ENCODE measurements at places on chromosomes 5 and 9.

DNA sequence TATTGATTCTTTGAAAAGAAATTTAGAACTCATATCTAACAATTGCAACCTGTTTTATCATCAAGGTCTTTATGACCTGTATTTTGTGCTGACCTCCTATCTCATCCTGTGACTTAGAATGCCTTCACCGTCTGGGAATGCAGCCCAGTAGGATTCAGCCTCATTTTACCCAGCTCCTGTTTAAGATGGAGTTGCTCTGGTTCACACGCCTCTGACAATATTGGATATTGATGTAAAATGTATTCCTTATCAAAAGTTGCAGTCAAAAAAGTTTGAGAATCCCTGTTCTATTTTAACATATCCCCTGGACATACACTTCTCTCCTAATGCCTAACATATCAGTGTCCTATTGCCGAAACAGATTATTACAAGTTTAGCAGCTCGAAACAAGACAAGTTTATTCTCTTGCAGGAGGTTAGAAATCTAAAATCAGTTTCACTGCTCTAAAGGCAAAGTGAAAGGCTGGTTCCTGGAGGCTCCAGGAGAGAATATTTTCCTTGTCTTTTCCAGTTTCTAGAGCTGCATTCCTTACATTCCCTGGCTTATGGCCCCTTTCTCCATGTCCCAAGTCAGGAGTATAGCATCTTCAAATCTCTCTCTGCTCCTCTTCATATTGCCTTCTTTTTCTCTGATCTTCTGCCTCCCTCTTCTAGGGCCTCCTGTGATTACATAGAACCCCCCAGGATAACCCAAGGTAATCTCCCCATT, 31.5 kb upstream of the LVRN start:
- no peak for DNase-seq

DNA sequence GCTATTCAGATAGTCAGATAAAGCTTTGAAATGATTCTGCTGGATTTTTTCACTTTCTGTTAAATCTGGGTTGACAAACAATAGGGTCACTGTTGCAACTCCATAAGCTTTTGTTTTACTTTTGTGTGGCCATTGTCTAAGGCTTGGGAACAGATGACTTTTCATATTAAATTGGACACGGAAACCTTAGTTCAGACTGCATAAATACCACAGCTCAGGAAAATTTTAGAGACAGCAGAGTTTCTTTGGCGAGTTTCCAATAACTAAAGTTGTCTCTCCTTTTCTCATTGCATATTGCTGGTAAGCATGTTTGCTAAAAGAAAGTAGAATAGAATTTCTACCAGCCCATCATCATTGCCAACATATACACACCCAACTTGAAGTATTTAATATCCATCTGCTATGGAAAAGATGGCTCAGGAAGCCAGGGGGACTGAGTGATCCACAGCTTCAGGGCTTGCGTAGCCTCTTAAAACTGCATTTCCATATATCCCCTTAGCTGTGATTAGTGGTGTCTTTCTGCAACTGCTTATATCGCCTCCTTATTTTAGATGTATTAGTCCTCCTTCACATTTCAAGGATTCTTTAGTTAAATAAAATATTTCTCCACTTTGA, 168.2 kb downstream of the ARHGAP26 start:
- DNase-seq, result no peak

DNA sequence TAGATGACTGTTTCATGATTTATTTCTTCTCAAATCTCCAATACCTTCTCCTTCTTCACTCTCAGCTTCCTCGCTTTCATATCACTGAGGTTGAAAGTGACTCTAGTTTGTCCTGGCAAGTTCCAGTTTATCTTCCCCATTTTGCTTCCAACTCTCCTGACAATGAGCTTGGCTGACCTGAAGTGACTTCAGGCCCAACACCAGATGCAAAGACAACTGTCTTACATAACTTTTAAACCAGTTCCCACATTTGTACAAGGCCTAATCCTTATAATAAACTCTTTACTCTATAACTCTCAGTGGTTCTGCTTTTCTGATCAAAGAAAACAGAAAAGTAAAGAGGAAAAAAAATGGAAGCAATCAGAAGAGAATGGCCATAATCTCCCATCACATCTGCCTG, 22.0 kb downstream of the GNG10 start:
- no peak for DNase-seq

DNA sequence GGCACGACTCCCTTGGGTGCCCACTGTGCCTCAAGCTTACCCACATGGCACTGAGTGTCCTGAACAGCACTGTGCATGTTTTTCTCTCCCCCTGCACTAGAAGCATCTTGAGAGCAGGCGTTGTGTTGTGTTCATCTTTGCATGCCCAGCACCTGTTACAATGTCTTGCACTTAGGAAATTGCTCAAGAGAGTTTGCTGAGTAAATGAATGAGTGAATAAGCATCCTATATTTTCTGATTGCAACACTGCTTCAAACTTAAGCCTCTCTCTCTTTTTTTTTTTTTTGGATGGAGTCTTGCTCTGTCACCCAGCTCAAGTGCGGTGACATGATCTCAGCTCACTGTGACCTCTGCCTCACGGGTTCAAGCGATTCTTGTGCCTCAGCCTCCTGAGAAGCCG, 94.5 kb downstream of the LMNB1 start:
- DNase-seq, result no peak

GRCh38 chr9:26375448-26375847, 517.2 kb downstream of the CAAP1 start:
- DNase-seq, result no peak

- DNase-seq, result no peak
Measured at GRCh38 chr5:107103522-107103921, 567.2 kb downstream of the EFNA5 start.

DNA sequence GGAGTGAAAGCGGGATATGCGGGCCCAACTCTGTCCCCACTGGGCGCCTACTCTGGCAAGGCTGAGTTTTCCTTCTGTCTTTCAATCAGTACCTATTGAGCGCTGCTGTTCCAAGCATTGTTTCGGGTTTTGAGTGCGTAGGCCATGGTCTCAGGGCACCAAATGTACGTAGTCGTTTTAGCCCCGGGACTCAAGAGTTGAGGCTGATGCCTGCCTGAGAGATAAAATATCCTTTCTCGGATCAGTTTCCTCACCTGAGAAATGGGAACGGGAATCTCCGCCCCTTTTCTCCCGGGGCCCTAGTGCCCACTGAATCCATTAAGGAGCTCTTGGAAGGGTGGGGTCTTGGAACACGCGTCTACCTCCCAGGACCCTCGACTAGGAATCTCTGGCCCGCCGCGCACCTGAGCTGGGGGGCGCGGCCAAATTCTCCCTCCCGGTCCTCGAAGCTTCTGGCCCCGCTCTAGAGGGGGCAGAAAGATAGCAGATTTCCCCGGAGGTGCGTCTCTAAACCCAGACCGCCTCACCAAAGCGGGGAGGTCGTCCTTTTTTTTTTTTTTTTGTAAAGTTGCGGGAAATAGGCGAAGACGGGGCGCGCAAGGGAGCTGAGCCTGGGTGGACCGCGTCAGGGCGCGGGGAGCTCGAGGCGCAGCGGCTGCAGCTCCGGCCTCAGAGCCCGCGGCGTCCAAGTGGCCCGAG, 494 bp upstream of the CXXC5 start:
- DNase-seq, result no peak

- DNase-seq, result no peak
Measured at GRCh38 chr5:167916706-167917105, 374.7 kb upstream of the WWC1 start.

- peak; percentile 39 for DNase-seq
Measured at GRCh38 chr5:81165493-81166119, 67.5 kb upstream of the CKMT2 start.

GRCh38 chr9:91376239-91376638, 14.5 kb upstream of the AUH start:
- DNase-seq, result no peak

DNA sequence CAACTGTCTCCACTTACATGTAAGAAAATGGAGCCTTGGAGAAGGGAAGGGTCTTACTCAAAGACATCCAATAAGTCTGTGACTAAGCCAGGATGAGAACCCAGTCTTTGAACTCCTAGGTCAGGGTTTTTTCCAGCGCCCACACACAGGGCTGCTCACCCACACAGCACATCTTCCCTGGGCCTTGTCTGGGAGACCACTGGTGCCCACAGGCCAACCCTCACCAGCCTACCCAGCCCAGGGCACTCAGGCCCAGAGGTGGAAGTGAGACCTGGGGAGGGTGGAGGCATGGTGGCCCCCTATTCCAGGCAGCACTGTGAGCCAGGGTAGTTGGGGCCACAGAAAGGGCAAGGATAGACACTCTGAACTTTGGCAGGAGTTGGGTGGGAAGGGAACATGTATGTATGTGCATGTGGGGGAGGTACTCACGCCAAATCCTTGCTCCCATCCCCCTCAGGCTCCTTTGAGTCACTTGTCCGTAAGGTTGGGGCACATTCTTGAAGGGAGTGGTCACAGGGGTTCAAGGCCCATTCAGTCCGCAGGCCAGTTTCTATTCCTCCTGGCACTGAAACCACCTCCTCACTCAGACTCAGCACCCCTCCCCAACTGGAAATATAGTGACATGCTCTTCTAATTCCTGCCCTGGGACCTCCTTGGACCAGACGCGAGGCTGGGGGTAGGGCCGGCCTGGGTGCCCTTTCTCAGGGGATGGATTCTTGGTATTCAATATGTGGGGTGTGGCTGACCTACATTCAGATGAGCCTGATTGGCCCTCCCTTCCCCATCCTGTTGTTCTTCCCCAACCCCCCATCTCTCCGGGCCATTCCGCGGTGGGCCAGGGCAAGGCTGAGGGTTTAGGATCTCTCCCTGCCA, 2.9 kb upstream of the SLC4A9 start:
- no peak for DNase-seq

DNA sequence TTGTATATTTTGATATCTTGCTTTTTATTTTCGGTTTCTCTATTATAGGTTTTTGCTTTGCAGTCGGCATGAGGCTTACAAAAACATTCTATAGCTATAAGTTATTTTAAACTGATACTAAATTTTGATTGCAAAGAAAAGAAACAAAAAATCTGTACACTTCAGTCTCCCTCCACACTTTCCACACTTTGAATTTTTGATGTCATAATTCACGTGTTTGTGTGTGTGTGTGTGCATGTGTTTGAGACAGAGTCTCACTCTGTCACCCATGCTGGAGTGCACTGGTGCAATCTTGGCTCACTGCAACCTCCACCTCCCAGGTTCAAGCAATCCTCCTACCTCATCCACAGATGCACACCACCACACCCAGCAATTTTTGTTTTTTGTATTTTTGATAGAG, 124.9 kb downstream of the MRPS30 start:
- no peak for DNase-seq

DNA sequence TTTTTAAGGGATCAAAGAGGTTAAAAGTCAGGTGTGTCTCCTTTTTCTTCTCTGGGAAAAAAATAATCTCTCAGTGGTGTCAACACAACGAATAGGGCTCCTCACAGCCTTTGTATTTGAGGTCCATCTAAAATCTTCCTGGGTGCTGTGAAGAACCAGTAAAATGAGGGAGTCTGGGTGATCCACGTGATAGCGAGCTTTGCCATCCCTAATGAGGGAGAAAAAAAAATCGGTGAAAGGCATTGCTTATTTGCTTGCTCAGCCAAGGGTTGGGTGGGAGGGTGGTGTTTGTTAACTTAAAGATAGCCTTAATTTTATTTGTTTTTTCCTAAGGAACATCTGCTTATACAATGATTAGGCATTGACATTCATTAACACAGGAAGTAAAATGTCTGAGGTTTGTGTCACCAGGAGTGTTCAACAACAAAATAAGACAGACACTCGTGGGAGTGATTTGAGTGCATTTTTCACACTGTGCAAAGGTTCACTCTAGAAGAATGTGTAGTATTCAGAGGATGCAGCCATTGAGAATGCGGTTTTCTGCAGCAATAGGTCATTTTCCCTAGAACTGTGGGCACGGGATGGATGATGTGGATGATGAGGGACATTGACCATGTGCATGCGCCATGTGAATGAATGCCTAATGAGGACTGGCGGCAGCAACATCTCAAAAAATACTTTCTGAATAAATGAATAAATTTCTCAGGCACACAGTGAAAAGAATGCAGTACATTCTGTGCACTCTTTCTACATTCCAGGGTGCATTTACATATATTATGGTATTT, 369.5 kb downstream of the NTRK2 start:
- no peak for DNase-seq

DNA sequence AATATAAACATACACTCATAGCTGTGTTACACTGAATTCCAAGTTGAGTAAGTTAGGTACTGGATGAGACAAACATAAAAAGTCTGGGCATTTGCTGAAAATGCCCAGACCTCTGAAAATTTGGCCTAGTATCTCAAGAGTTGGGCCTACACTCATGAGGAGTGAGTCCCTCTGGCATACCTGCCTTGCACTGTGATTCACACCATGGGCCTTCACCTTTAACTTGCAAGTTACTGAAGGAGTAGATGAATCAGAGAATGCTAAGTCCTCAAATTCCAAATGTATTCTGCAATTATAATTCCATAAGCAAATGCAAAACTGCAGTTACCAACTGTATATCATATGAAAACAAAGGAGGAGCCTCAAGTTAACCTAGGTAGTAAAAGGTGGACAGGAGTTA, 32.3 kb upstream of the C9orf40 start:
- DNase-seq, result no peak

DNA sequence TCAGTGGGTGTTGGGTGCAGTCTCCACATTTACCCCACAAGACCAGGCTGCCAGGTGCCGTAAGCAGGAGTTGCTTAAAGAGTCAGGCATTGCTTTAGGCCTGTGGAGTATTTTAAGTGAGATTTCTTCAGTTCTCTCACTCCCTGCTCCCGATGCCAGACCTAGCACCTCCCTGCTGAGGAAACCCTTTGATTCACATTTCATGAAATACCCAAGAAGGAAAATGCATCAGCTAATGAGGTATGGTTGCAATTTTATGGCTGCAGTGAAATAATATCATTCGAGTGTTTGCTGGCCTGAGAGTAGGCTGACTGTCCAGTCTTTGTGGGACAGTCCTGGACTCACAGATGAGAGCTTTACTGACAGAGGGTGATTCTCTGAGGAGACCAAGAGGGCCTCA, 67.4 kb upstream of the CTSL start:
- DNase-seq, result no peak

DNA sequence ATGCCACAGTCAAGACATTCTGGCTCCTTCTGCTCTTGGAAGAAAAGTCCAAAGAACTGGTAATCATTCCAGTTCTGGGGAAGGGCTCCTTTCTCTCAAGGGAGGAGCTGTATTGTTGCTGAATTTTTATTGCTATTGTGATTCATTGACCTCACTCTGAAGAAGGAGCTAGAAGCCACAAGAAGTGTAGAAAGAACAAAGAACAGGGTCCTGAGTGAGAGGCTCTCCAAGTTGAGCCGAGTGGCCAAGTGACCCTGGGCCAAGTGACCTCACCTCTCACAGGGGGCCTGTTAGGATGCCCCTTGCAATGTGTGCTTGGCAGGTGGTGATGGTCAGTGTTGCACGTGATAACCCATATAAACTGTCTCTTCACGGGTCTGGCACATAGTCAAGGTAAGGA, 173.3 kb downstream of the FGF18 start:
- no peak for DNase-seq

DNA sequence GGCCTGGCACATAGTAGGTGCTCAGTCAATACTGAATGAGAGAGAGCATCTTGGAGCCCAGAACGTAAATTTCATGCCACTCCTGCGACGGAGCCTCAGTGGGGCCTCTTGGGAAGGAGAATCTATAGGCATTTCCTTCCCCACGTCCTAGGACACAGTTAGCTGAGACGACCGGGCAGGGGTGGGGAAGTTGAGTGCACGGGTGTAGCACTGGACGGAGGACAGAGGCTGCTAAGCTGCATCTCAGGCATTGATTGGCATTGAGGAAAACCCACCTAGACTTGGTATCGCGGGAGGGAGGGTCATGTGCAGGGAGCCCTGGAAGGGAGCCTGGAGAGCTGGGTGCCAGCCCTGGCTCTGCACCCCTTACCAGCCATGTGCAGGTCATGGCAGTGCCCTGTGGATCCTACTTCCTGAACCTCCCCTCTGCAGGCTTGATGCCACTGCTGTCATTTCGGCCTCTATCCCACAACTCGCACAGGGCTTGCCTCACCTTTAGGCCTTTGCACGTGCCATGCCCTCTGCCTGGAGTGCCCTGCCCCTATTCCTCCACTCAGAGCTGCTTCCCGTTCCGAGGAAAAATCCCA, 25.6 kb downstream of the NEK6 start:
- DNase-seq, result no peak

Measured in iPS DF 6.9 (cell line).